Activated CD4-positive, alpha-beta T cell treated with anti-CD3 and anti-CD28 coated beads, Interleukin-2, amount 10 ng/mL, durations not matched to agents 7 days and 5 days (primary cell): ENCODE measurements at places on chromosomes 7 and 10.

- DNase-seq, result no peak
These were observed 10.9 kb downstream of the OGDH start for GRCh38 chr7:44617225-44617890.

DNA sequence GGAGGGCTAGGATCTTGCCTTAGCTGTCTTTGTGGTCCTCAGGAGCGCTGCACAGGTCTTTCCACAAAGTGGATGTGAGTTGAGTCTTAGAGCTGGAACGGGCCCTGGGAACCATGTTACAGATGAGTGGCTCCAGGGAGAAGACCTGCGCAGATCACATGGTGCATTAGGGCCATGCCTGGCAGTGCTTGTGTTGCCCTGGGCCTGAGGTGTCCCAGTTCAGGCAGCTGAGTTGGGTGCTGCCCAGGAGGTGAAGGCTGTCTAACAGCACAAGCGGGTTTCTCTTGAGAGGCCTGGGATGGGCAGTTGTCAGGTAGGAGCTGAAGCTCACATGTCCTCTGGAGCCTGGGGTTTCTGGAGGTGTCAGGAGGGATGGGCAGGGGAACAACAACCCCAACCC lies 33.7 kb upstream of the ANKRD2 start:
- DNase-seq, result no peak

- no peak for DNase-seq
These were observed 128.5 kb downstream of the TNS3 start for GRCh38 chr7:47453093-47454061.

DNA sequence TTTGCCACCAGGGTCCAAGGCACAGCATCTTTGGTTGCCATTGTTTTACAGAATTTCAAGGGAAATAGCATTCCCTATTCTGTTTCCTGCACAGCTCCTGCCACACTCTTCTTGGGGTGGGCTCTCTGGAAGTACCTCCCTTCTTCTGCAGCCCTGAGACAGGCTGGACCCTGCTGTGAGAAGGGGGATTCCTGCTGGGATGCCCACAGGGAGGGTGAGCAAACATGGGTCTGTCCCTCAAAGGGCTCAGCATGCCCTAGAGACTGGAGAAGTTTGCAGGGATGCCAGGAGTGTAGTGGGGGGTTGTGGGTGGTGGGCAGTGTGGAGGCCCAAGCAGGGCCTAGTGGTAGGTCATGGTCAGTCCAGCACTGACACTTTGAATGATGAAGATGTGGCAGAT lies 222.2 kb upstream of the GPR26 start:
- DNase-seq, result no peak

GRCh38 chr10:3902809-3903410 lies 117.9 kb upstream of the KLF6 start:
- DNase-seq, result no peak

DNA sequence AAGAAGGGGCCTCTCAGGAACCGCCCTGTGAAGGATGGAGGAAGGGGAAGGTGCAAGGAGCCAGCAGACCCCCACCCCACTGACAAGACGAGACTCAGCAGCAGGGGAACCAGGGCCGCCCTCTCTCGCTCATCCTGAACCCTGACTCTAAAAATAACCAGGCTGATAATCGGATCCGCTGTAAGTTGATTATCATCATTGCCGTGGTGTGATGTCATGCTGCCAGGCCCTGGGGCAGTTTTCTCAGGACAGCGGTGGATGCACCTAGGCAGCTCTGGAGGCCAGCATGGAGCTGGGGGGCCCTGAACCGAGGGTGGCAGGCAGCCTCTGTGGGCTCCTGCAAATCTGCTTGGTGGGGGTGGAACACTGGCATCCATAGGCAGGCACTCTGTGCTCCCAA lies 7.9 kb downstream of the RET start:
- no peak for DNase-seq

DNA sequence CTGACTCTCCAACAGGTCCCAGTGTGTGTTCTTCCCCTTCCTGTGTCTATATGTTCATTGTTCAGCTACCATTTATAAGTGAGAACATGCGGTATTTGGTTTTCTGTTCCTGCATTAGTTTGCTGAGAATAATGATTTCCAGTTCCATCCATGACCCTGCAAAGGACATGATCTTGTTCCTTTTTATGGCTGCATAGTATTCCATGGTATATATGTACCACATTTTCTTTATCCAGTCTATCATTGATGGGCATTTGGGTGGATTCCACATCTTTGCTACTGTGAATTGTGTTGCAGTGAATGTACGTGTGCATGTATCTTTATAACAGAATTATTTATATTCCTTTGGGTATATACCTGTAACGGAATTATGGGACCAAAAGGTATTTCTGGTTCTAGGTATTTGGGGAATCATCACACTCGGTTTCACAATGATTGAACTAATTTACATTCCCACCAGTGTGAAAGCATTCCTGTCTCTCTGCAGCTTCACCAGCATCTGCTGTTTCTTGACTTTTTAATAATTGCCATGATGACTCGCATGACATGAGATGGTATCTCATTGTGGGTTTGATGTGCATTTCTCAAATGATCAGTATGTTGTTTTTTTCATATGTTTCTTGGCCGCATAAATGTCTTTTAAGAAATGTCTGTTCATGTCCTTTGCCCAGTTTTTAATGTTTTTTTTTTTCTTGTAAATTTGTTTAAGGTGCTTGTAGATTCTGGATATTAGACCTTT lies 60.2 kb downstream of the LSMEM1 start:
- DNase-seq, result no peak

DNA sequence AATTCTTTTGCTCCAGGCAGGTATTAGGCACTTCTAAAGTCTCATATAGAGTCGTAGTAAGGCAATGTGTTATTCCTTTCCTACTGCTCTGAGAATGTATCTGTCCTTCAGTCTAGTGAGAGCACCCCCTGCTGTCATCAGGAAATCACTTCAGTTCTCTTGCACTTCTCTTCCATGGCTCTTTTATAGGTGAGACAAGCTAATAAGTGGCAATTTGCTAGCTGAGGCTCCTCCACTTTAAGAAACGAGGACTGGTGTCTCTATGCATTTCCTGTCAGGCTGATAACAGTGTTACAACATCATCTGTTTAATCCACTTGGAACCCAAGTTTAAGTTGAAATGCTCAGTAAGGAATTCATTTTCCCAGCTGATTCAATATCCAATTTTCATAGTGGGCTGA lies 350.6 kb downstream of the TFEC start:
- no peak for DNase-seq

DNA sequence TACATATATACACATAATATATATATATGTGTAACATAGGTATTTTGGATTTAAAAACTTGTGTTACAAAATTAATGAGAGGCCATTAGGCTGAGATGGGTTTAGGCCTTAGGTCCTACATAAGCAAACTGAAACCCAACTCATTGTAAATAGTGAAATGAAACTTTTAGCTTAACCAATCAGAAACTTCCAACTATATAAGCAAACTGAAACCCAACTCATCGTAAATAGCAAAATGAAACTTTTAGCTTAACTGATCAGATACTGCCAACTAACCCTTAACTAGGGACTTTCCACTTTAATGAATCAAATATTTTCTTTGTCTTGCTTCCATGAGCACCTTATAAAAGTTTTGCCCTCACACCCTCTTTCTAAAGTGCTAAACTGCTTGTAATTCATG lies 17.3 kb upstream of the SAMD9L start:
- no peak for DNase-seq
